ENCODE measurements at places on chromosomes 2 and 18.

DNA sequence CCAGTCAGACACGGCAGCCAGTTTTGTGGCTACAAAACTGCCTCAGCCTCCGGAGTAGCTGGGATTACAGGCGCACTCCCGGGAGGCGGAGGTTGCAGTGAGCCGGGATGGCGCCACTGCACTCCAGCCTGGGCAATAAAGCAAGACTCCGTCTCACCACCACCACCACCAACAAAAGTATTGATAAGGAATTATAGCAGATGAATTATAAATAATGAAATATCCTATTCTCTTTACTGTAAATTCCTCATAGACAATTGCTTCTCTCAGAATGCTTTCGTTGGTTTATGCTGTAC, 1.4 kb upstream of the FAM161A start:
- DNase-seq, result no peak

GRCh38 chr2:135023886-135024485, 23.3 kb downstream of the MAP3K19 start:
- DNase-seq, result no peak

DNA sequence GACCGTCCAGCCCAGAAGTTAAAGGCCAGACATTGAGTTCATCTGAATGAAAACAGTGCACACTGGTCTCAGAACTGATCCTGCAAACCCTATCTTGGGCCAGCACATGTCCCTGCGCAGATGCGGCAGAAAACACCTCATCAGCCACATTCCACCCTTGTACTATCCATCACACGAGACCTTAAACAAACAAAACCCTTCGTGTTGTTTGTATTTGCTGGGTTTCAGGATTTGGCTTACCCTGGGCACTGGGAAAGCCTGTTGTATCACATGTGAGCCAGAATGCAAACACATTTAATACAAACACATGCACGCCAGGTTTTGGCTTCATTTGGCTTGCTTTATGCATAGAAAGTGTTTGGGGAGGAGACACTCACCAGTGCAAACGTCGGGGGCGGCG, 12.5 kb downstream of the WIPF1 start:
- DNase-seq, result no peak

DNA sequence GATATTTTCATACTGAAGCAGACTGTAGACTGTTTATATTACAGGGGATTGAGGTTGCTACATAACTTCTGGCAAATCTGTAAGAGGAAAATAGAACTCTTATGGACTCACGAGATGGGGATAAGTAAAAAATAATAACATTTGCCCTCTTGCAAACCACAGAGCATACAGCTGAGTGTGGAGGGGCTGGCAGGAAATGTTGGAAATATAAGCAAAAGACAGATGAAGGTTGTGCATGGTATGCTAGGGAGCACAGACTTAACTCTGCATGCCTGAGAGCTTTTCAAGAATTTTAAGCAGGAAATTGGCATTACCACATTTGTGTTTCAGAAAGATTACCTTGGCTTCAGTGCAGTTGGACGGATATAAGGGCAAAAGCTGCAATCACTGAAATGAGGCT, 411.1 kb downstream of the RAD51AP2 start:
- DNase-seq, result no peak

GRCh38 chr2:62074233-62074632, 121.7 kb upstream of the B3GNT2 start:
- no peak for DNase-seq

DNA sequence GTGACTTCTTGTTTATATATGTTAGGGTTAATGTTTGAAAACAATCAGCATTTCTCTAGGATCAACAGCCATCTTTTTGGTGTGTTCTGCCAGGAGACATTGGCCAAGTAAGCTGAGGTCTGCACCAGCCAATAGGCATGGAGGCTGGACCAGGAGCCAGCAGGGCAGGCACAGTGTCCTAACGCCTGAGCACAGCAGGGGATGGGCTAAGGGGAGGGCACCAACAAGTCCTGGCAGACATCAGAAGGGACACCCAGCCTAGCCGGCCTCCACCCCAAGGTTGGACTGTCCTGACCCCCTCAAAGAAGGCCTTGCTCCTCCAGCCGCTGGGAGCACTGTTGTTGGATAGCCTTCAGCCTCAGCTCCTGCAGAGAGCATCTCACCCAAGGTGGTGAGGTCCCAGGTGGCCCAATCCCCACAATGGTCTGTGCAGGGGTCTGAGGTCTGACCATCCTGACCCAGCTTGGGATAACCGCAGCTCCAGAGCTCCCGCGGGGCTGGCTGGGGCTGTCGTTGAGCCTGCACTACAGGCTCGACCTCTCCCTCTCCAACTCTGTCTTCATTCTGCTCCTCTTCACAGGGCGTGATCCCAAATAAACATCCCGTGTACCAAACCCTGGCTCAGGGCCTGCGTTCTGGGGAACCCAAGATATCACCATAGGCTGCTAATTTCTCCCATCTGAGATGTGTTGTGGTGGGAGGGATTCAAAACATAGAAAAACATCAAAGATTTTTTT, 8.1 kb downstream of the TEX44 start:
- DNase-seq, result no peak

DNA sequence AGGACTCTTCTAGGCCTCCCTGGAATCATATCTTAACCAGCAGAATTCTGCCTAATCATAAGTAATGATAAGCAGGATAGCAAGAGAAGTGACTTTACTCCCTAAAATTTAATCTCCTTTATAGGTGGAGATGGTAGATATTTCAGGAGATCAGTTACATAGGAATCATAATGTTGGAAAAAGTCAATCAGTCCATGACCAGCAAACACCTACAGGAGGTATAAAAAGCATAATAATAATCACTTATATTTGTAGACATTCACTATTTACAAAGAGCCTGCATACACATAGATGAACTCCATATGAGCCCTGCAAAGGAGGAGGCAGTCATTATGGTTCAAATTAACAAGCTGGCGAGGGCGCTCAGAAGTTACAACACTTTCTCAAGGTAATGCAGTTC, 2.5 kb downstream of the GALNT5 start:
- DNase-seq, result no peak

GRCh38 chr18:54924948-54925347, 34.3 kb downstream of the CCDC68 start:
- DNase-seq, result no peak

- no peak for DNase-seq
Measured at GRCh38 chr2:175837046-175837445, 165.0 kb downstream of the LNPK start.

- no peak for DNase-seq
Measured at GRCh38 chr18:63233334-63233733, 86.2 kb downstream of the BCL2 start.

DNA sequence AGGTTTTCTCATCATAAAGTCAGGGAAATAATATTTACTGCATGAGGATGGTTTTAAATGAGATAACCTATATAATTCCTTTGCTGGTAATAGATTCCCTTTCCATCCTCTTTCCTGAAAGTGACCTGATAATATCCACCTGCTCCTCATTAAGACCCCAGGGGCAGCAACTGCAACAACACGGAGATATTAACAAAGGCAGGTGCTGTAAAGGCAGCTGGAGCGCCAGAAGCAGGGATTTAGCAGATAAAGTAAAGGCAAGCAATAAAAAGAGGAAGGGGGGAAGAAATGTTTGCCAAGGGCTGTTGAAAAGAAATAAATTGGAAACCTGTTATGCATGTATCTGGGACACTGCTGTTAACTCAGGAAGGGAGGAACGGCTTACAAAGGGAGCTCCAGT, 472.6 kb upstream of the KLHL29 start:
- no peak for DNase-seq

- peak; percentile 18 for DNase-seq
Measured at GRCh38 chr18:57959278-57959677, 84.7 kb upstream of the NEDD4L start.

DNA sequence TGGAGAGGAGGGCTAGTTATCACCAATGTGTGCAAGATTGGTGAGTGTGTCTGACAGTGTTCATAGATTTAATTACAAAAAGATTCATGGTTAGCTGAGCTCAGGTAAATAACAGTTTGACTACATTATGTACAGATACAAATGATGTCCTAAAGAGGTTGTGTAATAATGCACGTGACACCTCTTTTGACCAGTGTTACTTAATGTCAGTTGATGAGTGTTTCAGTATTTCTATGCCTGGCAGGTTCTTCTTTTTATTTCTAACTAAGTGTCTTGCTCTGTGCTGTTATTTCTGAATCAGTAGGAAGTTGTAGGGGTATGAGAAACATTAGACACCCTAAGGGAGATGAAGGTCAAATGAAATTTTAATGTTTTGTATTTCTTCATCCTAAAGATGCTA, 7.9 kb upstream of the INHBB start:
- DNase-seq, result no peak

- DNase-seq, result no peak
Measured at GRCh38 chr2:8162552-8162951, 519.3 kb upstream of the ID2 start.

GRCh38 chr2:78202986-78203670, 681.0 kb upstream of the LRRTM4 start:
- DNase-seq, result no peak

GRCh38 chr2:228768818-228769217, 502.3 kb downstream of the PID1 start:
- no peak for DNase-seq

DNA sequence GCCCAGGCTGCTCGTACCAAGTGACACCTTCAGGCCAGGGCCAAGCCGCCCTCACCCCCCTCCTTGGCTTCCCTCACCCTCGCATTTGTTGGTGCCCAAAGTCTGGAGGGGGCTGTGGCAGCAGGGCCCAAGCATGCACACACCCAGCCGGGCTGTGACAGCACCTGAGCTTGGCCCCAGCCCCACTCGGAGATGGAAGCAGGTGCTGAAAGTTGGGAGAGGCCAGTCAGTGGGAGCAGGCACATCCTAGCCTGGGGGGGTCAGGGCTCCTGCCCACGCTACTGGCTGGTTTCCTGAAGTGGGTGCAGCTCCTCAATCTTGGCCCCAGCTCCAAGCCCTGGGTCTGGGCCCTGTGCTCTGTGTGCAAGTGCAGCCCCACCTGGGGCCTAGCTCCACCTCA, 228.0 kb downstream of the RDH14 start:
- no peak for DNase-seq

DNA sequence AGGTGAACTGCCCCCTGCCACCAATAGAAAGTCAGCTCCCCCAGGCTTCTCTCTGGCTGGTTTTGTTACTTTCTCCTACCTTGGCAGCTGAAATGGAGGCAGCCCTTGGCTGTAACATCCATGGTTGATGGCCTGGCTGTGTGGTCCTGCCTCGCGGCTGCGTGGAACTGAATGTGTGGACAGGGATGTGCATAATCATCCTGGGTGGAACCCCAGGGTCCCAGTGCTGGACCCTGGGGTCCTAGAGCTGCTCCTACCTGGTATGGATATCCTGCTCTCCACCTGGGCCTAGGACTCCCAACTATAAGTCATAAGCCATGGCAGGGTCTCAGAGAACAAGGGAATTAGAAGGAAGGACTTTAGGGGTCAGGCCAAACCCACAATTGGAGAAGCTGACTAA, 93.5 kb downstream of the CAPN13 start:
- no peak for DNase-seq

DNA sequence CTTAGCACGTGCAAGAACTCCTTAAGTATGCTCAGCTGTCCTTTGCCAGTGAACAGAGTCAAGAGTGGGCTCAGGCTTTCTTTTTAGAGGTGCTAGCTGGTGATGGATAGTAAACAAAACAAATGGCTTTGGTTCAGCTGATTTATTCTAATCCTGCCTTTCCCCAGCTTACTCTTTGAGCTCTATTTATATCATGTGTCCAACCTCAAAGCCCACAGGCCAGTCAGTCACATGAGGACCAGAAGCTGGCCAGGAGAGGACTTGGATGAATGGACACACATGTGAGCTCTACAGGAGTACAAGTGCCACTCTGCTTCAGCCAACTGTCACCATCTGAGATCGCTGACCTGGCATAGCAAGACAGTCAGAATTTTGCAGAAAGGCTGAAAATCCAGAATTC, 59.4 kb downstream of the STK39 start:
- DNase-seq, result no peak

DNA sequence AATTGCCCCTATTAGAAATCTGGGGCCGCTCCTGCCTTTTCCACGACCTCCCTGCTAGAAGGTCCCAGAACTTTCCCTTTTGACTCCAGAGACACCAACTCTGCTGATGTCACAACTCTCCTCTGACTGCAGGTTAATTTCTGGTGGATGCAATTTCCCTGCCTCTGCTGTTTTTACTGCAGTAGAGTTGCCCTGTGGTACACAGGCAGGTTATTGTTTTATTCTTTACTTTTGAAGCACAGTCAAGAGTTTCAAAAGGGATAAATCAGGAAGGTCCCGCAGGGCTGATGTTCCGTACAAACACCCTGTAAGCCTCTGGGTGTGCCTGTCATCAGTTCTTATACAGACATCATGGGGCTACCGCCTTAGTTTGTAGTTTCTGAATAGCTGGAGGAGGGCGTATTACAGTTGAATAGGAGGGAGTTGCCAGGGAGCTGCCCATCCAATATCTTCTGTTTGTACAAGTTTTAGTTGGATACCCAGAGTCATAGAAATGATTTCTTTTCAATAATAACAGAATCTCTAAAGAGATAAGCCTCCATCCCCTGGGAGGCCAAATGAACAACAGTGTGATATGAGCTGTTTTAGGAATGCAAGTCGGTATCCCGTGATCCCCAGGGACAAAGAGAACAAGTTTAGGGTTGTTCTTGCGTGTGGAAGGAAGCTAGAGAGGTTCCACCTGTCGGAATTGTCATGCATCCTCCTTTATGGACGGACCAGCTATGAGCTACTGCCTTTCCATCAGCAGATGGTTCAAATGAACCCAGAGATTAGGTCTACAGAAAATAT, 108.4 kb upstream of the COPS8 start:
- no peak for DNase-seq

DNA sequence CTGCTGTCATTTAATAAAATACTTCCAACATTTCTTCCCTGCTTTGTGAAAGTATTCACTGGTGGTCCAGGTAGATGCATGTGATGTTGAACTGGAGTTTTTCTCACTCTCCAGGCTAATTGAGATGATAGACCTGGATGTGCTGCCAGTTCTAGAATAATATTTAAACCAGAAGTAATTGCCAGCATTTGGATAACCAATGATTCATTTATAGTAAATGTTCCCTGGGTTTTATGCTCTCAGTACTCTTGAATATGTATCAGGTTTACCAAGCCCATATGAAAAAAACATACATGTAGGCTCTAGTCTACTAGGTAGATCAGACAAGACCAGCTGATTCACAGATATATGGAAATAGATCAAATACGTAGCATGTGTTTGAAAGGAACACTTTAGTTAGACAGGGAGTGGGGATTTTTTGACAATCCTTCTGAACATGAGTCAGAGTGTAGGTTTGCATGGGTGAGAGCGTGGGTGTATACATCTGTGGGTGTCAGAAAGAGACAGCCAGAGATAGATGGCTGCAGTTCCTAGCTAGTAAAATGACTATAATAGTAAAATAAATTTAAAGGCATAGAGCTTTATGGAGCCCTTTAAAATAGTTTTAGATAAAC, 115.1 kb downstream of the NAB1 start:
- no peak for DNase-seq

- no peak for DNase-seq
Measured at GRCh38 chr2:216664593-216665034, 30.7 kb downstream of the IGFBP5 start.
